ENCODE measurements at places on chromosomes 3 and 15.

- DNase-seq = peak; percentile 33
Measured at GRCh38 chr15:48112242-48112641, 8.5 kb upstream of the SLC24A5 start.

- no peak for DNase-seq
Measured at GRCh38 chr15:92627014-92627413, 28.6 kb downstream of the FAM174B start.

DNA sequence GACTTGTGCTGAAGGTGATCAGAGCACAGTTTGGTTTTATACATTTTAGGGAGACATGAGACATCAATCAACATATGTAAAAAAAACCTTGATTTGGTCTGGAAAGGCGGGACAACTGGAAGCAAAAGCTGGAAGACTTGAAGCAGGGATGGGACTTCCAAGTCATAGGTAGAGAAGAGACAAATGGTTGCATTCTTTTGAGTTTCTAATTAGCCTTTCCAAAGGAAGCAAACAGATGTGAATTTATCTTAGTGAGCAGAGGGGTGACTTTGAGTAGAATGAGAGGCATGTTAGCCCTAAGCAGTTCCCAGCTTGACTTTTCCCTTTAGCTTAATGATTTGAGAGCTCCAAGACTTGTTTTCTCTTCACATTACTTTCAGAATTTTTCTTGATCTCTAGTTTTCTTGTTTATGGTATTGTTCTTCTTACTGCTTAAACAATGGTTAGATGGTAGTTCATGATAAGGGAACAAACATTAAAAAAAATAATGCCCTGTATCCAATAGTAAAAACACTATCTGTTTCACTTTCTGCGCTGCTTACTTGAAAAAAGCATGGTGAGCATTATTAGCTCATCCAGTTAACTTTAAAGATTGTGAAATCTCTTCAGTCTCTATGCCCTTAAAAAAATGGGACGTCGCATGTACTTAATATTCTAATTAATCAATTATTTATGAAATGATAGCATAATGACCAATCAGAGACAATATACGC, 48.5 kb upstream of the BCHE start:
- DNase-seq = no peak

DNA sequence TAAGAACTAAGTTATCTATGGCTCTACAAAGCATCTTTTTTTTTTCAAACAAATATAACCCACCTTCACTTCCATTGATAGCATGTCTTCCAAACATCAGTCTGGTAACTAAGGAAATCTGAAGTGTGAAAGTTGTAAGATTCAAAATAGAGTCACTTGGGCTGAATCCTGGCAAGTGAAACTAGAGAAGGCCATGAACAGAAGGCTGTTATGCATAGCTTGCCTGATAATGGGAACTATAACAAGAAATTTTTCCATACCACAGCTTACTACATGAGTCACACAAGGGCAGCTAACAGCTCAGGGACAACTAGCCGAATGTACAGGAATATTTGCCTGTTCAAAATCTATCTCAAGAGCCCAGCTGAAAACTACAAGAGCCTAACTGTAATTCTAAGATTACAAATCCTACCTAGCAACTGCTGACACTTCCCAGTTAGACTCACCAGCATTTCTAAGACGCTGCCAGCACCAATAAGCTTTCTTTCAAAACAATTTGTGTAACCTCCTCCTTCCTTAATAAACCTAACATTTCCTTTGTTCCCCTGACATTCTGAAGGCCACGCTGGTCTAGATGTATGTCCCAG, 1066.5 kb downstream of the PLOD2 start:
- peak; percentile 74 for DNase-seq

DNA sequence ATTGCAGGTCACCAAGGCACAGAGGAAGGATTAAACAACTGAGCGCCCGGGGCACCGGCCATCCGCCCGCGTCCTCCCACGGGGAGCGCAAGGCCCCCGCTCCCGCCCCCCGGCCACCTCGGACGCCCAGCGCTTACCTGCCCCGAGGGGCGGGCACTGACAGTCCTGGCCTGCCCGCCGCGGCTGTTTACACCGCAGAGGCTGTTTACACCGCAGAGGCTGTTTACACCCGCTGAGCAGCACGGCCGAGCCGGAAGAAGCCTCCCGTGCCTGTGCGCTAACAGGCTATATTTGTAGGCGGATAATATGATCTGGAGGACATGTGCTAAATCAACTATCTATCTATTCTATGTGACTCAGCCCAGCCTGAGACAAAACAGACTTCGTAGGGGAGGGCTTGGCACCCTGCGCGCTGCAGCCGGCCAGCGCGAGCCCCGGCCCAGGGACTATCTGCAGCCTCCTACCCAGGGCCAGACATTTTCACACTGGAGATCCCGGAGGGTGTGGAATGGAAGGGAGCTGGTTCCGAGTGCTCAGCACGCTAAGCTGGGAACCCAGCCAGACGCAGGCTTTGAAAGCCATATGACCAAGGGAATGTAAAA, at the start of gene LRRC2:
TSS of gene LRRC2 (minus strand) at position 263 of the 602 bp plus-strand sequence. CDS start 14,711 bp downstream, outside the sequence.
- peak; percentile 69 for DNase-seq

DNA sequence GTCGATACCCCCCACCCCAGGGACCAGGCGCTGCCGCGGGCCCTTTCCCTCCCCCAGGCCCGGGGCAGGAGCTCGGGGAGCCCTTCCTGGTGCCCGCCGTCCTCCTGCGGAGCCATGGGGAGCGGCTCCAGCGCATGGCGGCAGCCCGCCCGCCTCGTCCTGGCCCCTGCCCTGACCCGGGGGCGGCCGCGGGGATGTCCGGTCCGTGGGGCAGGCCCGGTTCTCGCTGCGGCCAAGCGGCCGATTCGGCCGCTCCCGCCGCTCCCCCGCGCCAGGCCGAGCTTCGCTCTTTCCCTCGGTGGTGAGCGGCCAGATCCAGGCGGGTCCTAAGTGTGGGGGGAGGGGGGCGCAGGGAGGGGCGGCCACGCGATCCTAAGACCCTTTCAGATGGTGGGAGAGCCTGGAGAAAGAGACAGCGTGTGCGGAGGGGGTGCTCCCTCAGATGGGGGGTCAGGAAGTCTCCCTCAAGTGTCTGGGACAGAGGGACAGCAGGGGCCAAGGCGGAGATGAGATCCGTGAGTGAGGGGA, 1.3 kb downstream of the NEIL1 start:
- DNase-seq = no peak

DNA sequence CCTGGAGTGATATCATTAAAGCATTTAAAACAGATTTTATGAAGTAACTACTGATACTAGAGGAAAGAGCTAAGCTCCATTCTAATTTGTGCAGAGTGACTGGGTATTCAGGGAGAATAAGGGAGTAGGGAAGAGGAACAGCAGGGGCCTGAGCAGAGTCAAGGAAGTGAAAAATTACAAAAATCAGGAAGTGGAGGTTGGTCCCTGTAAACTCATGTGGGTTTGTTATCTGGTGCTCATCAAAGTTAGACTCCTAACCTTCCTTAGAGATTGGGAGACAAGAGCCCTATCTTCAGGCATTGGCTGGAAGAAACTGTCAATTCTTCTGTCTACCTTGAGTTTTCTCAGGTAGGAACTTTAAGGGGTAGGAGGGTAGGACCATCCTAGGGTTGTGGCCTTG, 82.5 kb downstream of the NEK11 start:
- DNase-seq = no peak

GRCh38 chr15:75420698-75421097, 30.8 kb downstream of the SIN3A start:
- DNase-seq = no peak

GRCh38 chr3:183449391-183449790, 21.0 kb upstream of the MCF2L2 start:
- DNase-seq = no peak
